ENCODE measurements at places on chromosomes 5 and 9.

DNA sequence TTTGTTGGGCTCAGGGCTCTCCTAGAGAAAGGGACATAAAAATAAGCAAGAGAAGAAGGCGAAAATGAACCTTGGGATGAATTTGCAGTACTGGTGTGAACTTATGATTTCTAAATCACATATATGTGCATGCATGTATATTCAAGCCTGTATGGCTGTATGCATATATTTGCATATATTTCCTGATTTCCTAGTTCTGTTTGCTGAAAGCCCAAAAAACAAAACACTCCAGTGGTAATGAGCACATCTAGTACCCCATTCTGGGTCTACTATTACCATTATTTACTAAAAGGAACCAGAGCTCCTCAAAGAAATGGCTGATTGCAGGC is 7.3 kb downstream of the ZFP62 start:
- DNase-seq: no peak

- no peak for DNase-seq
Measured at GRCh38 chr9:92438900-92439526, 14.7 kb upstream of the OMD start.

GRCh38 chr5:173968154-173968797 is 20.7 kb upstream of the C5orf47 start:
- no peak for DNase-seq

GRCh38 chr9:80489329-80489728 is 917.6 kb downstream of the TLE4 start:
- no peak for DNase-seq

DNA sequence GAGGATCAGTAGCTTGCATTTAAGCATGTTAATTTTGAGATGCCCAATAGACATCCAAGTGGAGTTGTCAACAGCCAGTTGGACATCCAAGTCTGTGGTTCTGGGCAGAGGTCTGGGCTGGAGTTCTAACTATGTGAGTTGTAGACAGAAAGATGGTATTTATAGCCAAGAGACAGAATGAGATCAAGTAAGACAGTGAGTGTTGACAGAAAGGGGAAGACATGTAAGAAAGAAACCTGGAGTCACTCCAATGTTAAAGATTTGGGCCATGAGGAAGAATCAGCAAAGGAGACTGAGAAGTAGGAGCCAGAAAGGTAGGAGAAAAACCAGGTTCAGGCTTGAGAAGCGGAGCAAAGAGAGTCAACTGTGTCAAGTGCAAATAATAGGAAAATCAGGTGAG is 95.5 kb upstream of the PUM3 start:
- no peak for DNase-seq

GRCh38 chr5:127892467-127893207 is 189.4 kb downstream of the CCDC192 start:
- no peak for DNase-seq

All from NCI-H1105 (cell line).